ENCODE measurements at places on chromosomes 13 and 19.

DNA sequence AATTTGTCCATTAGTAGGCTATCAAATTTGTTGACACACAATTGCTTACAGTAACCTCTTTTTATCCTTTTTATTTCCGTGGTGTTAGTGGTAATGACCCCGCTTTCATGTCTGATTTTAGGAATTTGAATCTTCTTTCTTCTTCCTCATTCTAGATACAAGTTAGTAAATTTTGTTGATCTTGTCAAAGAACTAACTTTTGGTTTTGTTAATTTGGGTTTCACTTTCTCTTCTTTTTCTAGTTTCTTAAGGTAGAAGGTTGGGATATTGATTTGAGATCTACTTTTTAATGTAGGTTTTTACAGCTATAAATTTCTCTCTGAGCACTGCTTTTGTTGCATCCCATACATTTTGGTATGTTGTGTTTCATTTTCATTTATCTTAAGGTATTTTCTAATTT, 53.3 kb upstream of the SLC7A1 start:
- DNase-seq = no peak

GRCh38 chr19:23522431-23522830, 127.2 kb upstream of the ZNF91 start:
- DNase-seq = no peak

DNA sequence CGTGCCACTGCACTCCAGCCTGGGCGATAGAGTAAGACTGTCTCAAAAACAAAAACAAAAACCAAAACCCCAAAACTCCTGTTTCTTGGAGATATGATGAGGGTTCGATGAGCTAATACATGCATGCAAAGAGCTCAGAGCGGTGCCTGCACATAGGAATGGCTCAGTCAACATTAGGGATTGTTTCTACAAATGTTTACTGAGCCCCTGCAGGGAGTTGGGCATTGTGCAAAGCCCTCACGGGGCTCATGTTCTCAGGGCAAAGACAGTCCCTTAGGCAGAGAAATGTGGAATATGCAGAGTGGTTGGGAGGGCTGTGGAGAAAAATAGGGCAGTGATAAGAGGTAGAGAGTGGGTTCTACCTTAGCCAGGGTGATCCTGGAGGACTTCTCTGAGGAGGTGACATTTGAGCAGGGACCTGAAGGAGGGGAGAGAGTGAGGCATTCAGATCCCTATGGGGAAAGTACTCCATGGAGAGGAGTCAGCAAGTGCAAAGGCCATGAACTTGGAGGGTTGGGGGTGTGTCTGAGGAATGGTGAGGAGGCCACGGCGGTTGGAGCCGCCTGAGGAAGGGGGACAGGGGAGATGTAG, 1.5 kb upstream of the EHD2 start:
- DNase-seq = no peak

- DNase-seq = peak; percentile 53
Measured at GRCh38 chr19:4067396-4068046, 822 bp upstream of the ZBTB7A start.

DNA sequence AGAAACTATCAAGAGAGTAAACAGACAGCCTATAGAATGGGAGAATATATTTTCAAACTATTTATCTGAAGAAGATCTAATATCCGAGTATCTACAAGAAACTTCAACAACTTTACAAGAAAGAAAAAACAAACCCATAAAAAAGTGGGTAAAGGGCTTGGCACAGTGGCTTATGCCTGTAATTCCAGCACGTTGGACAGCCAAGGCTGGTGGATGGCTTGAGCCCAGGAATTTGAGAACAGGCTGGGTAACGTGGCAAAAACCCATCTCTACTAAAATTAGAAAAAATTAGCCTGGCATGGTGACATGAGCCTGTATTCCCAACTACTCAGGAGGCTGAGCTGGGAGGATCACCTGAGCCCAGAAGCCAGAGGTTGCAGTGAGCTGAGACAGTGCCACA, 7.8 kb upstream of the LGALS16 start:
- DNase-seq = no peak

DNA sequence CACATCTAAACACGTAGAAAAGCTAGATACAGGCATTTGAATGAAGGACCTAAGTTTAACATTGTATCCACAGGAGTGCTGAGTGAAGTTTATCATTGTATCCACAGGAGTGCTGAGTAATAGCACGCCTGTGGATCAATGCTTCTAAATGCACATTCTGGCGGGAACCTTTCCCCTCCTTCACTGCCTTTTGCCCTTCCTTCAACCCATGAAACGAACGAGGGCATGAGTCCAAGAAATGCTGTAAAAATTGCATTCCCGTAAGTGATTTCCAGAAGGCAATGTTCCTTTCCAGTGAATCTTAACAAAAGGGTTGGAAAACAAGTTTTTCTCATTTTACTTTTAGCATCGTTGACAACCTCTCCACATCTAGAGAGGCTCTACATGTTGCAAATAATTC, 88.1 kb downstream of the ZDHHC20 start:
- DNase-seq = no peak

DNA sequence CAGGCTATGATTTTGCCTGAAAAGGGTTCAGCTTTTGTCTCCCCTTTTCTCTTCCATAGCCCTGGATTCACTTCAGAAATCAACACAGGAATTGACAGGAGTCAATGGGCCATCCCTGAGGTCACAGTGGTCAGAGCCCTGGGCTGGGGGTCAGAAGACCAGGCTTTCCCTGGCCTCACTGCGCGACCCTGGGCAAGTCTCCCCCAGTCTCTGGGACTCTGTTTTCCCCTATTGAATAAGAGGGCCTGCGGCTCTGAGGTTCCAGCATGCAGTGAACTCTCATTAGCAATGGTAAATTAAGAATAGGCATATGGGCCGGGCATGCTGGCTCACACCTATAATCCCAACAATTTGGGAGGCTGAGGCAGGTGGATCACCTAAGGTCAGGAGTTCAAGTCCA, 30.7 kb upstream of the VSTM2B start:
- no peak for DNase-seq

GRCh38 chr13:44974056-44974793, 15.0 kb downstream of the NUFIP1 start:
- DNase-seq = no peak

DNA sequence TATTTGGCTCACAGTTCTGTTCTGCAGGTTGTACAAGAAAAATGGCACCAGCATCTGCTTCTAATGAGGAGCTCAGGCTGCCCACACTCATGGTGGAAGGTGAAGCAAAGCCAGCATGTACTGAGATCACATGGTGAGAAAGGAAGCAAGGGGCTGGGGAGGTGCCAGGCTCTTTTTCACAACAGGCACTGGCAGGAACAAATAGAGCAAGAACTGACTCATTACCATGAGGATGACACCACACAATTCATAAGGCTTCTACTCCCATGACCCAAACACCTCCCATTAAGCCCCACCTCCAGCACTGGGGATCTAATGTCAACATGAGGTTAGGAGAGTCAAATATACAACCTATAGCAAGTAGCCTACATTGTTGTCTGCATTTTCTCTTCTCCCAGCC, 522.6 kb downstream of the RFC3 start:
- DNase-seq = no peak

DNA sequence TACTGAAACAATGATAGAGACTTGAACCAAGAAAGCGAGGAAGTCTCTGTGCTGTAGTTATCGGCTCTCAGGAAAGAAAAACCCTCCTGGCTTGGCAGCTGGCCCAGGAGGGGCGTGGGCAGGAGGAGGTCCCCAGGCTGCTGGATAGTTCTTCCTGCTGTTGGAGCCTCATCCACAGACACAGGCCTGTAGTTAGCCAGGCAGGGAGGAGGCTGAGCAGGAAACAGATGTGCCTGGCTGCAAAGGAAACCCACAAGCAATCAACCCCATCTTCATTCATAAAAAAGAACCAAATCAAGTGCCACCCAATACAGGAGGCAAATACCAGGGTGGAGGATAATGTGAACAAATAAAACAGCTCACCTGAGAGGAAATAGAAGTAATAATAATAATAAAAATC, 86.2 kb downstream of the IRS2 start:
- DNase-seq = no peak

- DNase-seq = peak; percentile 58
Measured at GRCh38 chr13:43057653-43058317, 34.4 kb downstream of the DNAJC15 start.

DNA sequence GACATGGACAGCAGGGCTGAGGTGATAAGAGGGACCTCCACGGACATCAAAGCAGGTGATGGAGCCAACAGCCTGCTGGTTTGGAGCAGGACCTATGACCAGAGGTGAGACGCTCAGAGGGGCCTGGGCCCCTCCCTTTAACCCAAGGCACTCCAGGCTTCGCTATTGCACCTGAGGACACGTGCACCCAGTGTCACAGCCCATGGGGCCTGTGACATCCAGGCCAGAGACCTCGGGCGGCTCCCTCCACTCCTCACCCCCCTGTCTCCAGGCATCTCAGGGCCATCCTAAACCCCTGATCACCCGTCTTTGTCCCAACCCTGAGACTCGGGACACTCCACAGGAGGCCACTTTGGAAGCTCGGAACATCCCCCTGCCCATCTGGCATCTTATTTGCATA, 12.9 kb downstream of the ADGRE5 start:
- DNase-seq = no peak

DNA sequence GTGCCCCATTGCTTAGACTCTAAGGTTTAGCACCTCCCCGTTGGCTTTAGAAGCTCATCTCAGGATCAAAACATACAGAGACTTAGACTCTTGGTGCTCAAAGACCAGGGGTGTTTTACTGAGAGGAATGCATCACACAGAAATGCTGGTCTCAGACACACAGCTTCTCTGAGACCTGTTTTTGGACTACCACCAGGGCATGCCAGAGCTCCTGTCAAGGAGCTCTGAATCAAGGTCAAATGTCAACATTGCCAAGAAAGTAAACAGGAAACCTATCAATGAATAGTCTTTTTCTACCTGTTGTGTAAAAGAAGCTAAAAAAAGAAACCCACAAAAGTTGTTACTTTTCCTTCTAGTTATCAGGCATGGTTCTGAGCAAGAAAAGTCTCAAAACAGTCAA, 149.2 kb downstream of the COL4A1 start:
- DNase-seq = no peak

DNA sequence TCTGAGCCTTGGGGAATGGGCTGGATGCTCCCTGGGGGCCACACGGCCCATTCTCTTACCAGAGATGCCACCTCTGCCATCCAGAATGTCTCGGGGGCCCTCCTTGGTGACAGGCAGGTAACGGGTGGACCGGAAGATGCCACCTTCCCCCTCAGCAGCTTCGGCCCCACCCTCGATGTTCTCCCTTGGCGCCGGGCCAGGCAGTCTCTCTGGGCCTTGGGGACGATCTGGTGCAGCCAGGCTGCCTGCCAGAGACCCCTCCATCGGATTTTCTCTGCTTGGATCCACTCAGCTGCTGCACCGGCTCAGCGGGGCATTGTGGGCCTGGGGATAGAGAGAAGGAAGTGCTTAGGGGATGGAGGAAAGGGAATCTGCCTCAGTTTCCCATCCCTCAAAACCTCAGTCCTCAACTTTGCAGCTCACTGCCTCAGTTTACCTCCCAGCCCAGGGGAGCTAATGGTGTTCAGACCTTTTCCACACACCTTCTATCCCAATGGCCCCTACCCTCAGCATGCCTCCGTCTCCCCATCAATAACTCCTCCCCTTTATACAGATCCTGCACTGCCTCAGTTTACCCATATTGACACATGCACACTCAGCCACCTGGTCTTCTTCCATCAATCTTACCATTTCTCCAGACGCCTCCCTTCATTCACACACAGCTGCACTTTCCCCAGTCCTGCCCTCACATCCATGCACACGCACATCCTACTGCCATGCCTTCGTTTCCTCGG, 1.5 kb downstream of the WIZ start:
- no peak for DNase-seq

GRCh38 chr19:42380155-42380554, 9.9 kb downstream of the CNFN start:
- no peak for DNase-seq

GRCh38 chr13:39859898-39860297, 204.4 kb downstream of the COG6 start:
- DNase-seq = no peak

DNA sequence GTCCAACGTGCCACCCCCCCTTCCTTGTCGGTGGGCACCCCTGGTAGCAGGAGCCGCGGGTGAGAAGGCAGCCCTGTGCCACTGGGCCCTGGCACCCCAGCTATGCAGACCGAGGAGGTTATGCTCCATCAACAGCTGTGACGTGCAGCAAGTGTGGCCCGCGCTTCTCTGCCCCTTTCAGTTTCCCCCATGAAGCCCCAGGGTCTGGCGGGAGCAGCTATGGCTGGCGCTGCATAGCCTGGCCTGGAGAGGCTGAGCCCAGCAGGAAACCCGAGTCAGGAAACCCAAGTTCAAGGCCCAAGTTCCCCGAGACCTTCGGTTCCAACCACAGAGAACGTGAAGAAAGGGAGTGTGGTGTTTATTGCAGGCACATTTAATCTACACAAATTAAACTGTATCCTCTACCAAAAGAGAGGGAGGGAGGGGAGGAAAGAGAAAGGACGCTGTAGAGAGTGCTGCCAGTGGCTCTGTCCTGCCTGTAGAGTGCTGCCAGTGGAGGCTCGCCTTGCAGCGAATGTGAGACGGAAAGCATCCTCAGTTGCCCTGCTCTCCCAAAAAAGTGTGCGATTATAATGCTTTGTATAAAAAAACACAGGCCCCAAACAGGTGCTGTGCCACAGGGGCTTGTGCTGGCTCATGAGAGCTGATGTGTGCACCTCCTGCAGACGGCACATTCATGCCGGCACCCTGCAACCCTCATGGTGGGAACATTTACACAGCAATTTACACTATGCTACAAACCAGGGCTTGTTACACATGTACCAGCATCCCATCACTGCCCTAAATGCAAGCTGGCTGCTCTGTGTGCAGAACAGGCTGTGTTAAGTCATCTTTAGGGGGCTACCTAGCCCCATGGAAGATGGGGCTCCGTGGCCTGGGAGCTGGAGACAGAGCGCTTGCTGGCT, 16.3 kb downstream of the POP4 start:
- DNase-seq = no peak

DNA sequence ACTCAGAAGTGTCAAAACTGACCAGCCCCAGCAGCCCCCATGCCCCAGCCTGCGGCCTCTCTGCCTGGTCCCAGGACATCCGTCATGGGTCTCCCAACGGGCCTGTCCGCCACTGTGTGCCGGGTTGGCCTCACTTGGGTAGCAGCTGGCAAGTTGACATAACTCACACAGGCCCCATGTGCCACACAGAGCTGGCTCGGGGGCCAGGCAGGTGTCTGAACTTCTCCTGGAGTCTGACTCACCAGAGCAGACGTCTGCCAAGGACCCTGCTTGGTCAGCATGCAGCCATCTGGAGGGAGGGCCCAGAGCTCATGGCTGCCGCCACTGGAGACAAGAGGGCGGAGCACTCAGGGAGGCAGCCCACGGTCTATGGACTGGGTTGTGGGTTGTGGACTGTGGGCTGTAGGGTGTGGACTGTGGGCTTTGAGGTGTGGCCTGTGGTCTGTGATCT, 32.0 kb upstream of the TMEM255B start:
- DNase-seq = no peak

- DNase-seq = no peak
Measured at GRCh38 chr13:79479882-79480281, 1.1 kb upstream of the NDFIP2 start.

Measured in activated CD4-positive, alpha-beta T cell treated with anti-CD3 and anti-CD28 coated beads, Interleukin-2, amount 50 U/mL, for 1 hour (primary cell).